H1 (cell line): ENCODE measurements at places on chromosomes 1 and 21. TPM values are rescaled to one million over a fixed set of nuclear protein-coding genes. Genes with fewer than 3 reads are reported as not detected.

DPT gene
- total RNA-seq: not detected in 2 replicates

LCE1E gene
- total RNA-seq: not detected in 2 replicates

OR2G6 gene
- total RNA-seq: not detected in 2 replicates

TAS1R1 gene
- 0.13 TPM in 1 of 2 replicates, not detected in the other for total RNA-seq

PPM1J gene
- total RNA-seq: 17.5 and 19.4 TPM in 2 replicates

SESN2 gene
- total RNA-seq: 22.6 and 25.1 TPM in 2 replicates

CYP4X1 gene
- 1.3 and 1.4 TPM in 2 replicates for total RNA-seq

CYP4A22 gene
- not detected in 2 replicates for total RNA-seq

WDR26 gene
- 65.5 and 72.5 TPM in 2 replicates for total RNA-seq

PLA2G5 gene
- not detected in 2 replicates for total RNA-seq

SIM2 gene
- total RNA-seq: 0.26 and 0.34 TPM in 2 replicates

SPATA46 gene
- total RNA-seq: not detected in 2 replicates

OR6Y1 gene
- 0.07 TPM in 1 of 2 replicates, not detected in the other for total RNA-seq

TMEM52 gene
- 14.6 and 15.0 TPM in 2 replicates for total RNA-seq

E2F2 gene
- total RNA-seq: 6.1 and 7.0 TPM in 2 replicates

GOLT1A gene
- total RNA-seq: 6.9 and 7.5 TPM in 2 replicates

INKA2 gene
- 10.9 and 11.5 TPM in 2 replicates for total RNA-seq

MANEAL gene
- total RNA-seq: 4.2 and 4.8 TPM in 2 replicates

TXNIP gene
- total RNA-seq: 10.3 and 12.3 TPM in 2 replicates

OR2T35 gene
- not detected in 2 replicates for total RNA-seq

CLCA2 gene
- not detected in 2 replicates for total RNA-seq

TMEM82 gene
- 0.21 and 0.32 TPM in 2 replicates for total RNA-seq

CCDC24 gene
- total RNA-seq: 10.5 and 11.2 TPM in 2 replicates

PTAFR gene
- total RNA-seq: 1.2 TPM in 2 replicates

FNDC5 gene
- 0.94 and 2.0 TPM in 2 replicates for total RNA-seq

PCAT6 gene
- total RNA-seq: 4.6 and 6.4 TPM in 2 replicates

KRTAP13-2 gene
- not detected in 2 replicates for total RNA-seq

SNRPE gene
- total RNA-seq: 419 and 461 TPM in 2 replicates

KRTAP21-3 gene
- not detected in 2 replicates for total RNA-seq

KCNJ15 gene
- not detected in 2 replicates for total RNA-seq

KLHL12 gene
- 29.9 and 33.3 TPM in 2 replicates for total RNA-seq

CD48 gene
- not detected in 2 replicates for total RNA-seq
